Fibroblast of mammary gland (primary cell): ENCODE measurements at places on chromosomes 13 and 19.

DNA sequence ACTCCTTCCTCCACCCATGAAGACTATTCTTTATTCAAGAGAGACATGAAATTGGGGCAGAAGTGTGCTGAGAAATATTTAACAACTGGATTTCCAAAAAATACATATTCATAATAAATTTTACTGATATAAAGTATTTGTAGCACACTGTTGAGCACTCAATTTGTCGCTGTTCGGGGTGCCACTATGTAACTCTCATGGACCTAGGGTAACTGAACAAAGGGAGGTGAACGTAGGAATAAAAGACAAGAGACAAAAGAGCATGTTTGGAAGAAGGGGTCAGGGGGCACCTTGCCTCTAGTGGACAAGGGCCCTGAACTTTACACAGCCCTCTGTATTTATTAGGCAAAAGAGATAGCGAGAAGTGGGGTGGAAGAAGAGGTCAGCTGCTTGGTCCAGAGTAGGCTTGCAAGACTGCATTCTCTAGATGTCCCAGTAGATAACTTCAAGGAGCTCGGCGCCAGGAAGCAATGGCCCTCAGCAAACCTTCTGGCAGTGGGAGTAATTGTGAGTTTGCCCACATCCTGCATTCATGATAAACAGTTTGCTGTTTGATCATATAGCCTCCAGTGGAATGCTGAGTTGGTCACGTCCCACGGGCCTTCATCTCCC, 4.5 kb upstream of the ZNF175 start:
- DNase-seq: no peak

DNA sequence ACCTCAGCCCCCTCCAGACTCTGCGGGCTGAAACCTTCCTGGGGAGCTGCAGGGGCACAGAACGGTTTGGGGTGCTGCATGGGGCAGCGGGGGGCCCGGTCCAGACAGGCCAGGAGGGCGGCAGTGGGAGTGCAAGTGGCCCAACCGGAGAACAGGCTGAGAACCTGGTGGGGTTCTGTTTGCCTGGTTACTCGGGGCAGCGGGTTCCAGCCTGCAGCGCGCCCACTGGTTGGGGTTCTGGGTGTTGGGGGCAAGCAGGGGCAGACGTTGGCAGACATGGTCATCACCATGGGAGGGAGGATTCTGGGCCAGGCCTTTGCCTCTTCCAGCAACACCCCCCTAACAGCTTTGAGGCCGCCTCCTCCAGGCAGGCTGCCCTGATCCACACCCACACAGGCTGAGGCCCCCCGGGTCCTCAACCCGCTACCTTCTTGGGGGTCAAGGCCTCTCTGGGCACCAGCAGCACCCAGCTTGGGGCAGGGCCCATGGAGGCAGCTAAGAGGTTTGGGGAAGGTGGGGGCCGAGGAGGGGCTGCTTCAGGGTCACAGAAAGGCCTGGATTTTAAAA, at the start of gene PRR22:
PRR22 (minus strand) TSS at position 166 of the 567 bp plus-strand sequence; CDS start at position 80, 86 bp downstream.
- no peak for DNase-seq

GRCh38 chr13:41188584-41188983, 5.8 kb downstream of the KBTBD7 start:
- DNase-seq: peak; percentile 54

DNA sequence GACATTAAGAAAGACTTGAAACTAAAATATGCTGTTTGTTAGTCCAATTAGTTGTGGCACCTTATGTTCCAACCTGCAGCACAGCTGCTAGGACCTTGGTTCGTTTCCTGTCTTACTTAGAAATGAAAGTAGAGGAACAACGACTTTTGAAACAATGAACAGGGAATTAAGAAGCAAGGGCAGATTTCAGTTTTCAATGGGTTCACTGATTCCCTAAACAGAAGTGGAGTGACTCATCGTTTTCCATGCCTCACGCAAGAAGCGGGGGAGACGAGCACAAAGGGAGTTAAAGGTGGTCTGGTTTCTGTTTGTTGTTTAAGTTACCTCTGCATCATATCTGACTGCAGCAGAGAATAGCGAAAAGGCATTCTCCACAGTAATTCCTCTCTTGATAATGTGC, 44.8 kb downstream of the PHF11 start:
- DNase-seq: peak; percentile 5

DNA sequence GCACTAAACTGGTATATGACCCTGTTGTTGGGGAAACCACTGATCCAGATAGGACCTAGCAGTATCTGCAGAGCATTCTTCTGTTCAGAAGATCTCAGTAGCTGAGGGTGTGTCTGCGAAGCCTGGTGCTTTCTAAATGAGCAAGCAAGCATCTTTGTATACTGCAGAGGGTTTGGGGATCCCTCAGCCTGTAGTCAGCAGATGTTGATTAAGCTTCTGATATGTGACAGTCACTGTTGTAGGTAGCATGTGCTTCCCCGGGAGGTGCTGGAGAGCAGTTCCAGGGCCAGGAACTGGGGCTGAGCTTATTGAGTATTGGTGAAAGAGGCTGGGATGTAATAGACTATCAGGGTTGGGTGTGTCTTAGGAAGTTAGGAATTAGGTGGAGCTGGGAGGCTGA, 1.5 kb downstream of the SCAF1 start:
- DNase-seq: no peak

DNA sequence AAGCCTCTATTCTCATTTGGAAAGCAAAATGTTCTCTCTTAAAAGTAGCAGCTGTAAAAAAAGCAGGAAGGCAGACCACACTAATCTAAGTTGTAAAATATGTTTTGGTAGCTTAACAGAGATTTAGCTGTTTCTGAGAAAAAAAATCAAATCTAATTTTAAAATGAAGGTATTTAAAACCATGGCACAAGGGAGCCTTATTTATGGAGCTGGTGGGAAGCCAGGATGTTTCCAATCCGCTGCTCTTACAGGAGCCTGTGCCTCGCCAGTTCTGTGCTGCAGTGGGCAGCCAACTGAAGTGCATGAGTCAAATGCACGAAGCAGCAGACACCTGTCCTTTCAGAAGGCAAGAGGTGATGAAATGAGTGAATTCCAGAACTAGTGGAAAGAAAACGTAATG, 28.2 kb downstream of the GPC6 start:
- DNase-seq: no peak

DNA sequence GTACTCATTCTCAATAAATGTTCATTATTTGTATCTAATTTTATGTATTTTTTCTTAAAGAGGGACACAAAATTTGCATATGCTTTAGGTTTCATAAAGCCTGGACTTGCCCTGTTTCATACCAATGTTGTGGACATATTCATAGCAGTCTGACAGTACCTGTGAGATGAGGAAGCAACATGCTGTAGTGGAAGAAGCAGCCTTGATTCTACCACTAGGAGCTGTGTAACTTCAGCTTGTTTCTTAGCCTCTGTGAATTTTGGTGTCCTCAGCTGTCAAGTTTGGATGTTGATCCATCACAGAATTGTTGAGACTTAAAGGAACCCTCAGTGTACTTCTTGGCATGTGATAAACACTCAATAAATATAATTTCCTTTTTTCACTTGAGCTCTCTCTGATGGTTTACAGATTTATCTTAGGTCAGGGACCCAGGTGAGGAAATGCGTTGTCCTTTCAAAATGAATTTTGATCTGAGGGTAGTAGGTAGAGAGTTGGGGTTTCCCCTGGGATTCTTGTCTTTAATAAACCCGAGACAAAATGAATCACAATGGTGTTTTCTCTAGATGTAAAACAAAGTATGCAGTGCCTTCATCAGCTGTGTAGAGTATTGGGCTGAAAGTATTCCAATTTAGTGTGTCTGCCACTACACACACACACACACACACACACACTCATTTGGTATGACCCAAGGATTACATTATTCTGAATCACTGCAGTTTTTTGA, 152.1 kb downstream of the KCNRG start:
- DNase-seq: no peak

DNA sequence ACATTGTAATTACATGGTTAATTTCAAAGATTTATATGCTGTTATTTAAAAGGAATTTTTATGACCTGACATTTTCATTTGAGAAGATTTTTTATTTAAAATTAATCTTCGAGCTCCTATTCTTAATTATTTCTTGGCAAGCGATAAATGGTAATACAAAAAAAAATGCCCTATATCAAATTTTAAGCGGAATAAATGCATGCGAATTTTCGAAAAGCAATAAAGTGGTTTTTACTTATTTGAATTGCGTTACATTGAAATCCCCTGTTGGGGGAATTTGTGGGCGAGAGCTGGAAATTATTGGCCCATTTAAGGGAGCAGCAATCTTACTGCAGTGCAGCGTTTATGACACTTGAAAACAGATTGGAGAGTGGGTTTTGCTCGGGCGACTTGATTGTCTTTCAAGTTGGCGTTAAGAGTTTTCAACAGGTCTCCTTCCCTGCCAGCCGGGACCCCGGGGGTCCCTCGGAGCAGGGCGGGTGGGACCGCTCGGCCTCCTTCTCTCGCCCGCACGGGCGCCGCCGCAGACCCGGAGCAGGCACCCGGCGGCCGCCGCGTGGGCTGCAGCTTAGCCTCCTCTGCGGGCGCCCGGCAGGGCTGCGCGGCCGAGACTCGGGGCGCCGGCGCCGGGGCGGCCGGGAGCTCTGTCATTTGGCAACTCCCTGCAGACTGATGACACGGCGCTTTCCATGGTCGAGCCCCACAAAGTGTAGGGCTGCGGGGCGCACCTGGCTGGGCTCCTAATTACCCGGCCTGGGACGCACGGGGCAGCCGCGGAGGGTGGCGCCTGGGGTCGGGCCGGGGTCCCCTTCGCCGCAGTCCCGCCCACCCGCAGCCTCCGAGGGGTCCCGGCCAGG, 255.1 kb upstream of the SOX21 start:
- DNase-seq: no peak

- DNase-seq: no peak
Observed at GRCh38 chr13:72453161-72453560, 274.3 kb downstream of the MZT1 start.

DNA sequence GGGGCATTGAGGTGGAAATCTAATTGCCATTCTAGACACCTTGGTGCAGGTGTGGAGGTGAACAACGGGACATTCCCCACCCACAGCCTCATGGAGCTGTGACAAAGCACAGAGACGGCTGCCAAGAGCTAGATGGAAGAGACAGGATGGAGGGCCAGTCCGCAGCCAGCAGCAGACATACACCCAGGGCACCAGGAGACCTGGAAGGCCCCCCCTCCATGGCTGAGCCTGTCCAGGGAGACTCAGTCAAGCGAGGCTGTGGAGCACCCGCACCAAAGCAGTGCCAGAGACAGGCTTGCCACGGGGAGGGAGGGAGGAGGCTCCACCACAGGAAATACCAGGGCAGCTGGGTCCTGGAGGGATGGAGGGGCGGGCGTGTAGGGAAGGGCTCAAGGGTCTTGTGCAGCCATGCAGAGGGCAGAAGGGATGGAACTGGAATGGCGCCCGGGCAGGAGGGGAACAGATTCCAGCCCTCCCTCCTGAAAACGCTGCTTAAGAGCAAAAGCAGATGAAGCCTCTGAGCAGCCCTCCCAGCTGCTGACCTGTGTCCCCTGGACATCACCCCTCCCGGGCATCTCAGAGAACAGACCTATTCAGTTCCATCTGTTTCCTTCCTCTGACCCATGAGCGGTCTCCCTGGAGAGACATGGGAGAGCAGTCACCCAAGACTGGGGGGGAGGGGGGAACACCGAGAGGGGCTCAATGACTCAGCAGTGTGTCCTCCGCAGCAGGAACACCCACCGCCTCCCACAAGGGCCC, 14.4 kb downstream of the EPS15L1 start:
- DNase-seq: peak; percentile 53

DNA sequence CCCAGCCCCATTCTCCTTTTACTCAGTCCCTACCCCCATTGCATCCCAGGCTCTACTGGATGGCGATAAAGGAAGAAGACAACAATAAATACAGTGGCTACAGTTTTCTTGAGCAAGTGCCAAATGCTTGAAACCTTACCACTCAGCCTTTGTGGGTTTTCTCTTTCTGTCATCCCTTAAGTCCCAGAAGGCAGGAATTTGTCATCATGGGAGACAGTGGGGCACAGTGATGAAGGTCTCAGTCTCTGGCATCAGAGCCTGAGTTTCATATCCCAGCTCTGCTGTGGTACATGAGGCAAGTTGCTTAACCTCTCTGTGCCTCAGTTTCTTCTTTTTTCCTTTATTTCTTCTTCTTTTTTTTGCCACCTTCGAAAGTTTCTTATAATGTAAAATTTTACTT, 5.1 kb upstream of the COMP start:
- DNase-seq: no peak

GRCh38 chr13:29162638-29163235, 342.6 kb downstream of the MTUS2 start:
- no peak for DNase-seq
